ENCODE measurements at places on chromosomes 2 and 18.

DNA sequence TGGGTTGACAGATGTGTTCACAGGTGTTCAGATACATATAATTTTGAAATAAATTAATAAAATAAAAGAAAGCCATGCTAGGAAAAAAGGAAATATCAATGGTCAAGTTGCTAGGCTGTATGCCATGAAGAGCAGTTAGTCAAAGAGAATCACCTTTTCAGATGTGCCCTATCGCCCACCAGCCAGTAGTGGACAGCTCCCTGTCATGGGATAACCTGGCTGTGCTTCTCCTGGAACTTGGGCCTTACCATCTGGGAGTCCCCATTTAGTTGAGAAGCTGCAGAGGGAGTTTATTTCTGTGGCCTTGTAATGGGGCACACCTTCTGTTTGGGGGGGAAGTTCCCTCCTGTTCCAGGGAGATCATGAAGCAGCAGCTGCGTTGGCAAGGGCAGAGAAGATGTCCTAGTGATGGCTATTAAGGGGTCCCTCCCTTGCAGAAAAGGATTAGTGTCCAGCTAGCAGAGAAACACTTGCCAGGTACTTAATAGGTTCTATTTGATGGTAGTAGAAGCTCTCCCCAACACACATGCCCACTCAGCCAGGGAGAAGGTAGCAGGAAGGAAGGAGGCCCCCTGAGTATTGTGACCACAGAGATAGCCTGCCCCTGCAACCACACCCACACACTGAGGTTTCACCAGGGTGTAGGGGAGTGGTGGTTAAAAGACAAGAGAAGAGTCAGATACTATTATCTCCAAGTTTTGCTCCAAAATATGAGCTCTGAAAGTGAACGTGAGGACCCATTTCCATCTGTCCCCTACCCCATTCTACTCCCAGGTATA, 117.7 kb downstream of the B3GNT2 start:
- DNase-seq, result peak; percentile 33

- DNase-seq, result no peak
Observed at GRCh38 chr18:34077599-34077998, 147.1 kb downstream of the NOL4 start.

DNA sequence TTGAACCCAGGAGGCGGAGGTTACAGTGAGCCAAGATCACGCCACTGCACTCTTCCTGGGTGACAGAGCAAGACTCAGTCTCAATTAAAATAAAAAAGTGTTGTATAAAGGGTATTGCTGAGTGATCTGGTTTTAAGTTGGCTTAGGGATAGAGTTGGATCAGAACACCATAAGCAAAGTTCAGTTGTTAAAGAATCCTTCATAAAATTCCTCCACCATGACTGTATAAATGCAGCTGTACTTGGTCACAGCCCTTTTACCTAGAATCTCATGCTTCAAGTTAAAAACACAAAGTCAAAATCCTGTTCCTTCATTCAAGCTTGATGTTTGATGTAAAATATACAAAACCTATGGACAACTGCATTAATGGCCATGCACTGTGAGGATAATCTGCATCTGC, 33.4 kb upstream of the PNO1 start:
- DNase-seq, result no peak

GRCh38 chr2:219308142-219309101, 779 bp downstream of the PTPRN start:
- DNase-seq, result peak; percentile 58

GRCh38 chr2:70716131-70716743, 51.8 kb downstream of the ADD2 start:
- DNase-seq, result no peak

- no peak for DNase-seq
Observed at GRCh38 chr2:216463148-216463547, 35.5 kb upstream of the RPL37A start.

DNA sequence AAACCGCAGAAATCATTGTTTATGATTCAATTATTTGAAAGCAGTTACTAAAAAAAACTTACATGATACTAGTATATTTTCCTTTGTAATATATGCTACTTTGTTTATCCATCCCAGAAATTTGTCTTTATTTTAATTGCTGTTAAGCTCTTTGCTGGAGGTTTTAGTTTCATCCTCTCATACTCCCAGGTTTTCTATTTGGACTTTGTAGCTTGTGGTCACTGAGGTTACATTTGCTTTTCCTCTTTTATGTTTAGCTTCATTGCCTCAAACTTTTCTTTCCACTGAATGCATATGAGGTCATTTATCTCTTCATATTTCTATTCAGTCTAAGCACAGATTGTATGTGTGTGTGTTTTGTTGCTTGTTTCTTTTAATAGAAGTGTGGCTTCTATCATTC, 89.9 kb downstream of the ERBB4 start:
- DNase-seq, result no peak

- DNase-seq, result no peak
Observed at GRCh38 chr2:608711-609110, 68.5 kb downstream of the TMEM18 start.

DNA sequence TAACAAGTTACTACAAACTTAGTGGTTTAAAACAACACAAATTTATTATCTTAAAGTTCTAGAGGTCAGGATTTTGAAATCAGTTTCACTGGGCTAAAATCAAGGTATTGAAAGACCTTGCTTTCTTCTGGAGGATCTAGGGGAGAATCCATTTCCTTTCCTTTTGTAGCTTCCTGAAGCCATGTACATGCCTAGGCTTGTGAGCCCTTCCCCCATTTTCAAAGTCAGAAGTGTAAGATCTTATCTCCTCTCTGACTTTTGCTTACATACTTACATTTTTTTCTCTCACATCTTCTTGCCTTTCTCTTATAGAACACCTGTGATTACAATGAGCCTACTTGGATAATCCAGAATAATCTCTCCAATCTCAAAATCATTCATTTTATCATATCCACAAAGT, 78.7 kb upstream of the MBOAT2 start:
- no peak for DNase-seq

GRCh38 chr18:26803643-26804042, 61.9 kb downstream of the AQP4 start:
- DNase-seq, result no peak

- DNase-seq, result no peak
Observed at GRCh38 chr2:240182001-240182400, 41.5 kb upstream of the OTOS start.

GRCh38 chr2:71785516-71785981, 332.2 kb downstream of the DYSF start:
- no peak for DNase-seq

DNA sequence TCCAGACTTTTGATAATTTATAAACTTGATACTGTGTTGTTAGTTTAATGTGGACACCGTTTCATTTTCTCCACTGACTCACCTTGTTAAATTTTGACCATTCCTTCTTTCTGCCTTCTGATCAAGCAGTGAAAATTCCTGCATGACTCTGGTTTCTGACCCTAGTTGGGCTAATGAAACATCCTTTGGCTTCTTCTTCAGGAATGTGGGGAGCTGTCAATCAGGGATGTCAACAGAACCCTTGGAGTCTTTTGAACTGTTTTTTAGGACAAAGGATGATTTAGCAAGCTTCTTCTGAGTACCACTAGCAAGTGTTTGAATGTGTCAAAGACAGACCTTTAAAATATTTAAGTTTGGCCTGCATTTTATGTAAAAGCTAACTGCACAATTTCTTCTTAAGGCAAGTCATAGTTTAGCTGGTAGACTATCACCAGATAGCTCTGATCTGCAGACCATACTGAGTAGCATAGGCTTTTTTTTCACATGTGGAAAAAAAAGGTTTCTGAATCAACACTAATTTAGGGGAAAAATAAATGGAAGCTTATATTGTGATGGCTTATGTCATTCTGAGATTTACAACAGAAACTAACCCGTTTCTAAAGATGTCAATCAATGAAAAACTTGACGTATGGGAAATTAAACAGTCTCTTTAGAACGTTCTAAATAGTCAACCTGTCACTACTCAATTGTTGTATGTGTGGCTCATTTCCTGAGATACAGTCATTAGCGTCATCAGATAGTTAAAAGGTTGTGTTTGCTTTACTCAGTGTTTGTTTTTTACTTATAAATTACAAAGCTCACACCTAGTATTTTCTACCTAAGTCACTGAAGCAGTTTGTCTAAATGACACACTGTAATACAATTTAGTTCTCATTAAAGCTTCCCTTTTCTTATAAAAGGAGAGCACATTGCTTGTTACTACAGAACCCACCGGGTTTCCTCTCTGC, 311.4 kb downstream of the PTPRM start:
- DNase-seq, result no peak

GRCh38 chr2:73238976-73239375, 4.9 kb downstream of the CCT7 start:
- no peak for DNase-seq

GRCh38 chr18:35732636-35733035, 151.1 kb downstream of the GALNT1 start:
- DNase-seq, result no peak

- DNase-seq, result peak; percentile 73
Observed at GRCh38 chr2:42828487-42829425, 36.4 kb upstream of the HAAO start.

DNA sequence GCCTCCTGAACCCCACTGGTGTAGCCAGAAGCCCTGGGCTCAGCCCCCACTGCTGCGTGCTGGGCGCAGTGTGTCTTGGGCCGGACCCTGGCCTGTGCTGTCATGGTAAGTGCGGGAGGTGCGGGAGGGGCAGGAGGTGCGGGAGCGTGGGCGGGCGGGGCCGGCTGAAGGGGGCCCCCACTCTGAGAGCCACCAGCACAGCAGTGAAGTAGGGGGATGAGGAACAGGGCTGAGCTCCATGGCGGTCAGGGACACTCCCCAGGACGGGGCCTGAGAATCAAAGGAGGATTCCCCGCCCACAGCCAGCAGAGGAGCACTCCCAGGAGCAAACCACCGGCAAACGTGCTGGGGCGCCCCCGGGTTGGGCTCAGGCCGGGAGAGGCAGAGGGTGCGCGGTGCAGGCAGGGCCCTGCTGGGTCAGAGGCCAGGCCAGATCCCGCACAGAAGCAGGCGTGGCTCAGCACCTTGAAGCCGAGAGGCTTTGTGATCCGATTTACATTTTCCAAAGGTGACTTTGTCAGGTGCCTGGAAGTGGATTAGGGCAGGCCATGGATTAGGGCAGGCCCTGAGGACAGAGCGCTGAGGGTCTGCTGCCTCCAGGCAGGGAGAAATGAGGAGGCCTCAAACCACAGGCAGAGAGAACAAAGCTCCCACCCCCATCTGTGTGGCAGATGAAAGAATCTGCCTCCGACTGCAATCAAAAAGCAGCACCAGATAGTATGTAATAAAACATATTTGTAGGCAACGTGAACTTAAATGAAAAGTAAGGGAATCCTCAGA, 152.0 kb upstream of the RAB6C start:
- no peak for DNase-seq

- peak; percentile 61 for DNase-seq
Observed at GRCh38 chr2:10400568-10400977, 47.6 kb downstream of the ODC1 start.

- no peak for DNase-seq
Observed at GRCh38 chr2:218422403-218423086, 3.6 kb downstream of the VIL1 start.

DNA sequence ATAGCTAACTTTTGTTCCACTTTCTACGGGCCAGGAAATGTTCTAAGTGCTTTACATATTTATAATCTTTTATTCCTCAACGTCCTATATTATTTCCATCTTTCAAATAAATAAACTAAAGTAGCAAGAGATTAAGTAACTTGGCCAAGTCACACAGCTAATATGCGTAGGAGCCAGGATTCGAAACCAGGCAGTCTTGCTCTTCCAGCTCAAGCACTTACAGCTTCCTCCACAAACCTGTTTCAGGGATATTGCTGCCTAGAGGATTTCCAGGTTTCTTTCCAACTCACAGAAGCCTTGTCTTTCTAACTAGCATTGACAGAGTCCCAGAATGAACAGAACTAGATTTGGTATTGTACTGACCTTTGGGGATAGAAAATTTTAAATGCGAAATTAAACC, 102.5 kb downstream of the FIGN start:
- DNase-seq, result no peak

DNA sequence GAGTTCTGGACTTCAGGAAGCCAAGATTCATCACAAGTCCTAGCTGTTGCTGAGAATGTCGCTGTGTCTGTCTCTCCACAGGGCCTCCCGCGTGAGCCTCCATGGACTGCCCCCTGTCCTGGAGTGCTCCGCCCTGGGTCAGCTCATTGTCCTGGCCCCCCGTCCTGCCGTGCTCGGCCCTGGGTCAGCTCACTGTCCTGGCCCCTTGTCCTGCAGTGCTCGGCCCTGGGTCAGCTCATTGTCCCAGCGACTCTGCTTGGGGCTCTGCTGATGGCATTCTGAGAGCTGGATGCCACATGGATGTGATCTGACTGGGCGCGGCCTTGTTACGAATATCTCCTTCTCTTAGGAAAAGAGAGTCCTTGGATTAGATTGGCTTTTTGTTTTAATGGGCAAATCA, 78.5 kb downstream of the EIPR1 start:
- DNase-seq, result no peak

DNA sequence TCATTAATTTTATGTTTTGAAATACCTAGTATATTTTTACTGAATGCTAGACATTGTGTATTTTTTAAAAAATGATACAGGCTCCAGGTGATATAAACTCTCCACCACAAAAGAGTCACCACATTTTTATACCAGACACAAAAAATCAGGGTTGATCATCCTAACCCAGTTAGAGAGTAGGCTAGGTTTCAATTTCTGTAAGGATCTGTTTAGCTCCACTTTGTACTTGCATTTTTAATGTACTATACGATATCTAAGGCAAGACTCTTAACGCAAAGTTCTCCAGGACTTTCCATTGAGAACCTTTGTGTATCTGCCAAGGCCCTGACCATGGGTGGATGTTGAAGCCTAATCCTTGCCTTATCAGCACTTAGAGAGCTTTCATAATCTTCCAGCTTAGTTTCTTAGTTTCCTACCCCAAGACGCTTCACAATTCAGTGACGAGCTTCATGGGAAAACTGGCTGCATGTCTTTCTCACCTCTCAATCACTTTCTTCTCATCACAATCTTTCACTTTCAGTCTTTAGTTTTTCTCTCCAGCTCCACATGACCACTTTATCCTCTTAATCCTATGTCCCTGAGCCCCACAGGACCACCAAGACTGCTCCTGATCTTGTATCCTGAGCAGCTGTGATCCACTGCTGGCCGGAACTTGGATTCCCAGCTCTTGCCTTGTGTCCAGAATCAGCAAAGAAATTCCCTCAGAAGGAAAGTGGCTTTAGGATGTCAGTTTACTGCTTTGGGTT, 635.8 kb downstream of the RNF144A start:
- DNase-seq, result peak; percentile 21

DNA sequence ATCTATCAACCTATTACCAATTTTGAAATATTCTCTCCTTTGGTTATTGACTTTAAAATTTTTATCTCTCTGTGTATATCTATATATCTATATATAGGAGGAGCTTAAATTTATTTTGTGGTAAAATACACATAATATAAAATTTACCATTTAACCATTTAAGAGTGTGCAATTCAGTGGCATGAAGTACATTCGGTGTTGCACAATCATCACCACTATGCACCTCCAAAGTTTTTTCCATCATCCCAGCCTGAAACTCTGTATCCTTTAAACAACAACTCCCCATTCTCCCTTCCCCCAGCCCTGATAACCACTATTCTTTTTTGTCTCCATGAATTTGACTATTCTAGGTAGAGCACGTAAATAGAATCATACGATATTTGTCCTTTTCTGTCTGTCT, 49.1 kb downstream of the CDKL4 start:
- no peak for DNase-seq

All from activated CD4-positive, alpha-beta T cell treated with anti-CD3 and anti-CD28 coated beads, Interleukin-2, amount 50 U/mL, for 16 hours (primary cell).